ENCODE measurements at places on chromosomes 16 and 17.

- DNase-seq = no peak
Observed at GRCh38 chr16:50839356-50839755, 97.5 kb downstream of the CYLD start.

GRCh38 chr17:57762452-57763395 lies 17.6 kb upstream of the CCDC182 start:
- no peak for DNase-seq

DNA sequence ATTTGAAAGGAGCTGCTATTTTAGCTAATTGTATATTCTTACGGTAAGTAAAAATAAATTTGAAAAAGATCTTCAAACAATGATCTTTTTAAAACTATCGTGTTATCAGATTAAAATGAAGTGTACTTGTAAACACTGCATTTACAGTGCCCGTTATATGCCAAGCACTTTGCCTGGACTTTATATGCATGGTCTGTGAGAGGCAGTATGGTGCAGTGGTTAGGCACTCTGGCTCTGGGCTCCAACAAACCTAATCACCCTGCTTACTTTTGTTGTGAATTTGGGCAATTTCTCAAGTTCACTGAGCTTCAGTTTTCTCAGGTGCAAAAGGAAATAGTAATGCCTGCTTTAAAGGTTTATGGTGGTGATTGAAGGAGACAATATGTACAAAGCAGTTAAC lies 1.4 kb downstream of the PMP22 start:
- DNase-seq = no peak

DNA sequence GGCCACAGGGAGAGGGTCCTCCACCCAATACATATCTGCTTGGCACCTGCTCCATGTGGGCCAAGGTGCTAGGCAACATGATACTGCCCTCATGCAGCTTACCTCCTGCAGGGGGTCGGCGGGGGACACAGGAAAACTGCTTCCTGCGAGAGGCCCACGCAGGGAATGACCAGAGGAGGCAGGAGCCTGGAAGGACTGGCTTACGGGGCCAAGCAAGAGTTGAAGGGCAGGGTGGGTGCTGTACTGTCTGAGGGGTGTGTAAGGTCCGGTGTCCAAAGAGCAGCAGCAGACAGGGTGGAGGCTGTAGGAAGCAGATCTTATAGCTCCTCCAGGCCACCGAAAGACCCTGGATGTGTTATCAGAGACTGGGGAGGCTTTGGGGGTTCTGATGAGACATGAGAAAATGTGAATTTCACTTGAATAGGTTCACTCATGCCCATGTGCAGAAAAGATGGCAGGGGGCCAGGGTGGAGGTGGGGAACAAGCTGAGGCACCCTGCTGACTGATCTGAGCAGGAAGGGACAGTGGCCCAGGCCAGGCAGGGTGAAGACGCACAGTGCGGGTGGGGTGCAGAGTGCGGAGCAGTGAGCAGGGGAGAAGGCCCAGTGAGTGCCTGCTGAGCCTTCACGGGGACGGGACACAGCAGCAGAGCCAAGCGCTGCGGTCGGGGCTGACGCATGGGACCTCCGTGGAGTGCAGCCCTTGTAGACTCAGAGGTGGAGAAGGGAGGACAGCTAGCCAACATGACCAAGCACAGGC lies 8.3 kb downstream of the FLCN start:
- no peak for DNase-seq

DNA sequence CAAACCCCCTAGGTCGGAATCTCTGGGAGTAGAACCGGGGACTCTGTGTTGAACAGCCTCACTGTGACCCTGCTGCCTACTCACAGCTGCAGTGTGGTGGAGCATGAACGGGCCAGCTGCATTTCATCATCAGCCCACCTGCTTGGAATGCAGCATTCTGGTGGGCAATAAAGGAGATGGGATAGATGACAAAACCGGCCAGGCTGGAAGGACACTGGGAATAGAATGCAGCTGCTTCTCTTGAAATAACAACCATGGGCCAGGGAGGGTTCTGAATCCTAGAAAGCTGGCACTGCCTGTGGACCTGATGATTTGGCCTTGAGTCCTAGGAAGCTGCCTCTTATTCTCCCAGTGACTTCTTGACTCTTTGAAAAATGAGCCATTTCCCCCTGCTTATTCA lies 23.5 kb downstream of the CFAP97D1 start:
- DNase-seq = no peak

GRCh38 chr16:3020604-3021448 lies 658 bp downstream of the TNFRSF12A start:
- DNase-seq = no peak

DNA sequence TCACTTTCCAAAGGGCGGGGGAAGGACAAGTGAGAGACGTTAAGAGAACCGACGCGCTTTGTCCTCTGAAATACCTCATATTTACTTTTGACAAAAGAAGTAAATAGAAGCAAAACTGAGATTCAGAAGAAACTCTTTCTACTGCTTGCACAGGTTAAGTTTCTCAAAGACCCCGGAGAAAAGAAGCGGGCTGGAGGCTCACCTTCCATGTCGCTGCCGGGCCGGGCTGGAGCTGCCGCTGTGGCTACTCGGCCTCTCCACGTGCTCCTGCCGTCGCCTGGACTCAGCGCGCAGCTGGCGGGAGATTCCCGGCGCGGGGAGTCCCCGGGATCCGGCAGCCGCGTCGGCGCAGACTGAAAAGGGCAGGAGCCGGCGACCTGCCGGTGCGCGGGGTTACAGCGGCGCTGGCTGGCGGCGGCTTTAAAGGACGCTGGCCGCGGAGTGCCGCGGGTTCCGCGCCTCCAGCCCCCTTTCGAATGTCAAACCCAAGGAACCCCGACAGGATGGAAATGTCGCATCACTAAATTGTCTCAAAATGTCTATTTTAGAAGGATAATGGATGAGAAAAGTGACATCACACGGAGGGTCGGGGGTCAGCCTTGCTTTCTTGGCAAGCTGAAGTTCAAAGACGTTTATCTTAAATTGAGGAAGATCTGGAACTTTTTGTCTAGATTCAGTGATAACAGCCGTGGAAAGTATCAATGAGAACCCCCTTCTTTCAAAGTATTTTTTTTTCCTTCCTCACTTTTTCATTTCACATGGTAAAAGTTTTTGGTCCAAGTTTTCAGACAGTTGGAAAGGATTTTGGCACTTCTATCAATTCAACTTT lies at the start of gene IKZF3:
TSS of gene IKZF3 (minus strand) at position 395 of the 829 bp plus-strand sequence. CDS start at position 209, 186 bp downstream.
- DNase-seq = no peak

DNA sequence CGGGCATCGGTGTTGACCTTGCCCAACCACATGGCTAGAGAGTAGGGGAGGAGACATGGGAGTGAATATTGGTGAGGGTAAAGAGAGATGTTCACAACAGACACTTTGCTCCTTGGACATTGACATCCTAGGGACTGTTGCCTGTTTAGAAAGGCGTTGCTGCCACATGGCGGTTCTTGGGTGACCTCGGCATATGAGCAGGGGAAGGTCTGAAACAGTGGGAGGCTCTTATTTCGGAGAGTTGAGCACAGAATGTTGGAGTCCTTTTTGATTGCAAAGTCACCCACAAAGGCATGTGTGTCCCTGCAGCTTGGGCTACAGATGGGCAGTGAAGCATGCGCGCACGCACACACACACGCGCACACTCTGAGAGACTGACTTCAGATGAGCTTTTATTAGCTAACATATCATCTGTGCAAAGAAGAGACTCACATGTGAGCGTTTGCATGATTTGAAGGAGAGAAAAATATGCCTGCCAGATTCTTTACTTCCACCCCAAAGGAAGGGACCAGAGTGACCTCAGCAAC lies 104.4 kb downstream of the SHISA9 start:
- DNase-seq = no peak

GRCh38 chr17:75345514-75346167 lies 56.4 kb upstream of the SLC25A19 start:
- DNase-seq = no peak

DNA sequence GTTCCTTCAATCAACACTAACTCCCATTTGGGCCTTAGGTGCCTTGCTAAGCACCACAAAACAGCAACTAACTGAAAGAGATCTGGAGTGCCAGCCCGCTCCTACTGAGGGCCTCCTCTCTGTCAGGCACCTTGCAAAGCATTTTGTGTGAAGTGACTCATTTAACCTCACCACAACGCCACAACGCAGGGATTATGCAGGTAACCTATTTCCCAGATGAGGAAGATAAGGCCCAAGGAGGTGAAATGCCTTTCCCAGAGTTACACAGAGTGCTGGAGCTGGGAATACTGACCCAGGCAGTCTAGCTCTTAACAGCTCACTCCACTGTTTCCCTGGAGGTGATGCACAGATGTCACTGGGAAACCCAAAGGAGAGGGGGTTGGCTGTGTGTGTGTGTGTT lies 32.8 kb downstream of the DRC3 start:
- no peak for DNase-seq

DNA sequence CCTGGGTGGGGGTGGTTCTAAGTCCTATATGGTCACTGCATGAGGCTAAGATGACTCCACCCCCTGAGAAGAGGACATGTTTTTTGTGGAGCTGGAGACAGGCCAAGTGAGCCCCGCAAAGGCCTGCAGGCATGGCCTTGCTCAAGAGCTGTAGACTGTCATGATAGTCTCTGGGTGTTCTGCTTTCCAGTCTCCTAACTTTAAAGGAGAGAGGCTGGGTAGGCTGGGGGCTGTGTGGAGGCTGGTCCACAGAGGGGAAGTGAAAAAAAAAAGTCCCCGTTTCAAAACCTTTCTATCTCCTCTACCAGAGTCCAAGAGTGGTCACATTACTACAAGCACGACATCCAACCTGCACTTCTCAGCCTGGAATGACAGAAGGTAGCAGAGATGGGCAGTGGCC lies 27.1 kb downstream of the CDRT4 start:
- DNase-seq = no peak

DNA sequence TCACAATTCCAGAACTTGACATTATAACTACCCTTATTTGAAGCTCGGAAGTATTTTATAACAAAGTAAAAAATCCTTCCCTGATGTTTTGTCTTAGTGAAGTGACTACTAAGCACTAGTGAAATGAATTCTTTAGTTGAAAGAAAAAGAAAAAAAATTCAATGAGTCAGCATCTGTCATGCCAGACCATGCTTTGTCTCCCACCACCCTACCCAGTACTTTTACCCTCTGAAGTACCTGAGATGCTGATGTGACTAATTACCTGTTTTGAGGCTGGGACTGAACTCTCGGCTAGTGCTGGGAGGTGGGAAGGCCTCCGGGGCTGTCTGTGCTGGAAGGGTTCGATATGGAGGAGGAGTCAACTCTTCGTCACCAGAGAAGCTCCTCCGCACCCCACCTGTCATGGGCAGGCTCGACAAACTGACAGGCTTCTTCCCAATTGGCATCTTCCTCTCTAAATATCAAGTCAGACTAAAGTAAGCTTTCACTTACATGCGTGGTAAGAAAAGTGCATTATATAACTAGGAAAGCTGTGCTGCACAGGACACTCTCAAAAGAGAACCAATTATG lies 19.6 kb downstream of the NME2 start:
- DNase-seq = no peak

GRCh38 chr16:31532896-31533295 lies 5.2 kb downstream of the AHSP start:
- DNase-seq = no peak

GRCh38 chr17:76714822-76715495 lies 4.2 kb upstream of the MXRA7 start:
- peak; percentile 46 for DNase-seq

GRCh38 chr16:49277766-49278566 lies 3.7 kb downstream of the CBLN1 start:
- DNase-seq = no peak

DNA sequence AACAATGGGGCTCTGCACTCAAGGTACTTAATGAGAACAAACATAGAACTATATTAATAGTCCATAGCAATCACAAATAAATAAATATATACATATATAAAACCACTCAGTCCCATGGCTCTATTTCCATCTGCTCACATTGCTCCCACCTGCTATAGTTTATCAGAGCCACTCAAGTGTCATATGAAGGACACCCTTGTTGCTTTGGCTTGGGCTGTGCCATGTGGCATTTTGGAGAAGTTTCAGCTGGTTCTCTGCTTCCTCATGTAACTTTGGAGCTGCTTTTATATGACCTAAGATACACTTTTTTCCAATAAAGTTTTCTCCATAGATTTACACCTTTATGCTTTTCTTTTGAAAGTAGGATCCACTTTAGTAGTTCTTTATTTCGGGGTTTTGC lies 126.4 kb downstream of the KCNJ2 start:
- no peak for DNase-seq

- DNase-seq = no peak
Observed at GRCh38 chr17:77254951-77255825, 114.4 kb downstream of the SEC14L1 start.

DNA sequence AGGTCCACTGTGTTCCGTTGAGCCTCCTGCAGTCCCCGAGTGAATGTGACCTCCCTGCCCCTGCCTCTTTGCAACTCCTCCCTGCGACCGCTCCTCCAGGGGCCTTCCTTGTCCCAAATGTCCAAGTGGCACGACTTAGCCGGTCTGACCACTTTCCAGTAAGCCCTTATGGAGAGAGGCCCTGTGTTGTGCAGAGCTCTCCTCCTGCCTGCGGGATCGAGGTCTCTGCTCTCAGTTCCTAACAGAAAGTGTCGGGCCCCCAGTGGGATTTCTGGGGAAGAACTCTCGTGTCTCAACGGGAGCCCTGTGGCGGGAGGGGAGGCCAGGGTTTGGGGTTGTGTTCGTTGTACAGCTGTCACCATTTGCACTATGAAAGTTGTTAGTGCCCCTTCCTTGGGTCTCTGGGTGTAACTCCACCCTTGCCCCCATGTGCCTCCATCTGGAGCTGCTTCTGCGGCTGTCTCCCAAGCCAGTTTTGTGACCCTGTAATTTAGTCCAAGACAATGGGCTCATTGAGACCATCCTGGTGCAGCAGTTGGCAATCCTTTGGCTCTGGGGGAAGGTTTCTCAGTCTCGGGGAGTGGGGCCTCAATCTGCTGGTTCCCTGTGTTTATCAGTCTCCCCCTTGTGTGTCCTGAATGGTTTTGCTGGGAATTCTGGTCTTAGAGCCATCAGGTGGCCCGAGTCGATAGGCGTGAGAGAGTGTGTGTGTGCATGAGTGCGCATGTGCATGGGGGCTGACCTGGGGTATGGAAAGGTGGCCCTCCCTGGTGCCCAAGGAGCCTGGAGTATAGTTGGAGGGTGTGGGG lies 234.5 kb downstream of the SEC14L1 start:
- DNase-seq = no peak

- no peak for DNase-seq
Observed at GRCh38 chr16:11687601-11688519, 19.6 kb downstream of the SNN start.

GRCh38 chr16:15879255-15879811 lies 9.1 kb downstream of the CEP20 start:
- DNase-seq = no peak

DNA sequence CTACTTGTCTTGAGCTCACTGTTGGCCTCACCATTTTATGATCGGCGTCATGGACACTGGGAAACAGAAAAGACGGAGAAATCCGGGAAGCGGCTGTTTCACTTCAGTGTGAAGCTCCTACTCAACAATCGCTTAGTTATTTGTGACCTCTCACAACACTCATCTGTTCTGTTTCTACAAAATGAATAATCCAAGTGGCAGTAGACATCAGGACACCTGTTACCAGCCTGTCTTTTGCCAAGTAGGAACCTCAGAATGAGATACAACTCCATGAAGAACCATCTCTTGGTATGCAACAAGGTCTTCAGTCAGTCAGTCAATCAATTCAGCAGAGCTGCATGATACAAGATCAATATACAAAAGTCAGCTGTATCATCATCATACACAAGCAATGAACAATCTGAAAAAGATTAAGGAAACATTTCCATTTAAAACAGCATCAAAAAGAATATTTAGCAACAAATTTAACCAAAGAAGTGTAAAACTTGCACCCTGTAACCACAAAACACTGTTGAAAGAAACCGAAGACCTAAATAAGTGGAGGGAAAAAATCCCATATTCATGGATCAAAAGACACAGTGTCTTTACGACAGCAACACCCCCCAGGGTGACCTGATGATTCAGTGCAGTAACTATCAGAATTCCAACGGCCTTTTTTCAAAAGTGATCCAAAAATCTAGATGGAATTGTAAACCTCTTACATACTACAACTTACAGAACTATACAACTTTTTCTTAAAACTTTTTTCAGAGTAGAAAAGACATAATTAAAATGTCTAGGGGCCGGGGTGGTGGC lies 63.4 kb downstream of the ANKRD11 start:
- DNase-seq = no peak

Measured in SHP77 (cell line).